ENCODE measurements at places on chromosomes 7 and 10. TPM values are rescaled to one million over a fixed set of nuclear protein-coding genes. Genes with fewer than 3 reads are reported as not detected.

The HMX3 gene
- total RNA-seq: not detected

The GCK gene
- total RNA-seq: not detected

The ANKRD2 gene
- total RNA-seq: not detected

The TMEM213 gene
- 0.26 TPM for total RNA-seq

The PRF1 gene
- total RNA-seq: 57.4 TPM

The CTNNA3 gene
- 0.24 TPM for total RNA-seq

The PDE1C gene
- not detected for total RNA-seq

The LAMB1 gene
- total RNA-seq: not detected

The NPTX2 gene
- total RNA-seq: not detected

The PTF1A gene
- total RNA-seq: not detected

The VAX1 gene
- total RNA-seq: not detected

The ORAI2 gene
- total RNA-seq: 68.0 TPM

The NRP1 gene
- 0.60 TPM for total RNA-seq

The SDHAF3 gene
- 17.4 TPM for total RNA-seq

The ZP3 gene
- 8.0 TPM for total RNA-seq

The WIPF3 gene
- total RNA-seq: not detected

The PNLIPRP1 gene
- not detected for total RNA-seq

The ZYX gene
- total RNA-seq: 169 TPM

The PPP1R17 gene
- not detected for total RNA-seq

The RARRES2 gene
- not detected for total RNA-seq

The TUBAL3 gene
- total RNA-seq: not detected

The TSPAN12 gene
- not detected for total RNA-seq

The CHAT gene
- not detected for total RNA-seq

The HYAL4 gene
- total RNA-seq: not detected

The NRCAM gene
- total RNA-seq: not detected

The NPSR1 gene
- total RNA-seq: not detected

The INMT gene
- 1.4 TPM for total RNA-seq

The H2AZ2 gene
- total RNA-seq: 340 TPM

The GATA3 gene
- 54.9 TPM for total RNA-seq

The SAMD9L gene
- total RNA-seq: 82.2 TPM

The FOXP2 gene
- total RNA-seq: not detected

The TMEM236 gene
- total RNA-seq: 0.05 TPM

The ADO gene
- total RNA-seq: 21.2 TPM

The PAX4 gene
- total RNA-seq: not detected

The ZNF33A gene
- total RNA-seq: 36.7 TPM

The WNT8B gene
- total RNA-seq: 0.38 TPM

The PITX3 gene
- total RNA-seq: not detected

The ERVW-1 gene
- total RNA-seq: not detected

The PUS7 gene
- 7.2 TPM for total RNA-seq

The RAB19 gene
- 5.0 TPM for total RNA-seq

The MBL2 gene
- not detected for total RNA-seq

The GRM3 gene
- not detected for total RNA-seq

The CDC123 gene
- total RNA-seq: 71.9 TPM

The MTPN gene
- total RNA-seq: 144 TPM

The LDB3 gene
- 0.05 TPM for total RNA-seq

The NUTM2E gene
- total RNA-seq: 0.20 TPM
